ENCODE measurements at places on chromosomes 2 and 18.

DNA sequence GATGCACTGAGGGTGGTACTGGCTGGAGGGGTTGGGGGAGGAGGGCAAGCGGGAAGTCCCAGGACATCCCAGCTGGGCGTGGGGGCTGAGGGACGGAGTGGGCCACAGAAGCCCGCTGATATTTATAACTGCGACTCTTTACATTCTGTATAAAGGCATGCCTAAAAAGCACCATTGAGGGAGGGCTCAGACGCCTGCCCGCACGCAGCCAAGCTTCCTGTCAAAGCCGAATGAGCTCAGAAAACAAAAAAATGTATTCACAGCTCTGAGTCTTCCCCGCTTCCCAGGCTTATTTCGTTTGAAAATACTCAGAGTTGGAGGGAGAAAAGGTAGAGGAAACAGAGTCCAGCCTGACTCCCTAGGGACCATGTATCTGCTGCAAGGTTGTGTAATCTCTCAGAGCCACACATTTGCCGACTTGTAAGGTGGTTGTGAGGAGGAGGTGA lies 170.1 kb upstream of the HAAO start:
- no peak for DNase-seq

GRCh38 chr2:64018701-64019082 lies 536 bp downstream of the VPS54 start:
- DNase-seq: no peak

DNA sequence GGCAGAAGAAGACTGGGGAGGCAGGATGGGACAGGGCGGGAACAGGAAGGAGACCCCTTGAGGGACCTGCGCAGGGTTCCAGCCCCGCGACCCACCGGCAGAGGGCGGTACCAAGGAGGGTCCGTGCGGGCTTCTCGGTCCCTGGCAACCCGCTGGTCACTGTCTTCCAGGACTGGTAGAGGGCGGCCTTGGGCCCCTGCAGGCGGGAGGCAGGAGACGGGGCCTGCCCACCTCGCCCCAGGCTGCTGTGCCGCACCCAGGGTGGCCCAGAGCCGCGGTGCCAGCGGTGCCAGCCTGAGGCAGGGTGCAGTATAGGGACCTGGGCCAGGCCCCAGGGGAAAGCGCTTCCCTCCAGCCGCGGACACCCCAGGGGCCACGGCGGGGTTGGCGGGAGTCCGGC lies 34.5 kb downstream of the NEURL3 start:
- DNase-seq: peak; percentile 54

DNA sequence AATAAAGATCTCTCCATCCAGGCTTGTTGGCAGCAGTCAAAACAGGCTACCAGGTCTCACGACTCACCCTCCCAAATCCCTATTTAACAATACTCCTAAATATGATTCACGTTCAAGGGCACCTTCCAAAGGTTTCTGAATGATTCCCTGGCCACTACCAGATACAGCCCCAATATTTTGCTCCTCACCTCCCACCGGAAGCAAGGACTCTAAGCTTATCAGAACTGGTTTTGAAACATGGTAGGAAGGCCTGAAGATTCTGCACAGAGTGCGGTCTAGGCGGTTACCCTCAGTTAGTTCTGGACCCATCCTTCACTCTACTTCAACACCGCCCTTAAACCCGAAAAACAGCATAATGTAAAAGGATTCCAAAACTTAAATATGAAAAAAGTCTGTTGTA lies 5.2 kb downstream of the PPP4R1 start:
- DNase-seq: no peak

- DNase-seq: peak; percentile 74
Measured at GRCh38 chr2:203705178-203705577, 1.3 kb upstream of the CD28 start.

- peak; percentile 31 for DNase-seq
Measured at GRCh38 chr18:13435586-13436333, 217.2 kb downstream of the LDLRAD4 start.

DNA sequence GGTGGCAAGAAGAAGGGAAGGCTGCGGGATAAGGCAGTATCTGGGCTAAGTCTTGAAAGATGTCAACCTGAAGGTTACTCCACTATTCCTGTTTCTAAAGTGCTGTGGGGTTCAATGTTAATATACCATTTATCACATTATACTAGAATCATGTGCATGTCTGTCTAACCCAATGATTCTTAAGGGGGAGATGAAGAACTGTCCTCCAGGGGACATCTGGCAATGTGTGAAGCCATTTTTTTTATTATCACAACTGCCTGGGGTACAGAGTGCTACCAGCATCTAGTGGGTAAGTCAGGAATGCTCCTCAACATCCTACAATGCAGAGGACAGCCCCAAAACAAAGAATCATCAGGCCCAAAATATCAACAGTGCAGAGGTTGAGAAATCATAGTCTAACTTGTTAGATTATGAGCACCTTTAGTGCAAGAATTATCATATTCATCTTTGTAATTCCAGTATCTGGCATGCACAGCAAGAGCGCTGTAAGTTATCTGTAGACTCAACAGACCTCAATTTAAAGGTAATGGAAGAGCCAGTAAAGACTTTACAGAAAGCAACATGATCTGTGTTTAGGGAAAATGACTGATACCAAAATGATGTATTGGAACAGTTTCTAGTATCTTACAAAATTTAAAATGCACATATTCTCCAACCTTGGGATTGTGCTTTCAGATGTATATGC lies 26.3 kb downstream of the SP3 start:
- DNase-seq: no peak

GRCh38 chr2:120793682-120794403 lies 58.2 kb downstream of the GLI2 start:
- no peak for DNase-seq

- no peak for DNase-seq
Measured at GRCh38 chr18:73879766-73880165, 267.9 kb downstream of the FBXO15 start.

GRCh38 chr2:200028998-200029397 lies 73.6 kb downstream of the MAIP1 start:
- no peak for DNase-seq

- DNase-seq: no peak
Measured at GRCh38 chr2:181894381-181894780, 2.9 kb downstream of the ITPRID2 start.

DNA sequence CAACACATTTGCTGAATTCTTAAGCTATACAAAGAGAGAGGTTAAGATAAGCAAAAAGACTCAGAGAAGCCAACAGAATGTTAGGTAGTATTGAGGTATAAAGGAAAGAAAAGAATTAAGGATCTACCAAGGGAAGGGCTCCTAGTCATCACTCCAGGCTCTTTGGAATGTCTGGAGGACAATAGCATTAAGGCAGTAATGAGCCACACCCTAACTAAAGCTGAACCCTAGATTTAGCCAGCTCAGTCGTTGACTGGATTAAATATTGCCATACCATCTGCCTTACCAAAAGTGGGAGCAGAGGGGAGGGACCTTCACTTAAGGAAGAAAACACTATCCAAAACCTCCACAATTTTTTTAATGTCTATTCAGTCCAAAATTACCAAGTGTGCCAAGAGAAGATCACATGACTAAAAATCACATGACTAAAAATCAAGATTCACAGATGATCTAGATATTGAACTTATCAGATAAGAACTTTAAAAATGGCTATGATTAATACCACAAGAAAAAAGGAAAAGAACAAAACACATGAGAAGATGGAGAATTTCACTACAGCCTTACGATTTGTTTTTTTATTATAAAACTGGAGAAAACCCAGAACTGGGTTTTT lies 59.7 kb downstream of the EXOC6B start:
- no peak for DNase-seq

GRCh38 chr2:216348756-216349308 lies 23.5 kb downstream of the MARCHF4 start:
- DNase-seq: peak; percentile 82

- no peak for DNase-seq
Measured at GRCh38 chr2:85705680-85706039, 11.5 kb downstream of the GNLY start.

DNA sequence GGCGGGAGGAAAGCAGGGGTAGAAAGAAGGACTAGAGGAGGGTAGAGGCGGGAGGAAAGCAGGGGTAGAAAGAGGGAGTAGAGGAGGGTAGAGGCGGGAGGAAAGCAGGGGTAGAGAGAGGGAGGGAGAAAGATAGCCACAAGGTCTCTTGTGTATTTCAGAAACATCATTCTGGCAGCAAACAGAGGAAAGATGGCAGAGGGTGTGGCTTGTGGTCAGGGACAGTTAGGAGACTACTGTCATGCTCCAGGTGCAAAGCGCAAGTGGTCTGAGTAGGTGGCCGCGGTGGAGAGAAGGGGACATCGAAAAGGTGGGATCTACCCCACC lies 82.4 kb upstream of the TAF1B start:
- DNase-seq: no peak

GRCh38 chr2:129334128-129334527 lies 645.3 kb upstream of the RAB6C start:
- DNase-seq: no peak

GRCh38 chr2:26627350-26628105 lies 13.6 kb downstream of the CIB4 start:
- DNase-seq: no peak

DNA sequence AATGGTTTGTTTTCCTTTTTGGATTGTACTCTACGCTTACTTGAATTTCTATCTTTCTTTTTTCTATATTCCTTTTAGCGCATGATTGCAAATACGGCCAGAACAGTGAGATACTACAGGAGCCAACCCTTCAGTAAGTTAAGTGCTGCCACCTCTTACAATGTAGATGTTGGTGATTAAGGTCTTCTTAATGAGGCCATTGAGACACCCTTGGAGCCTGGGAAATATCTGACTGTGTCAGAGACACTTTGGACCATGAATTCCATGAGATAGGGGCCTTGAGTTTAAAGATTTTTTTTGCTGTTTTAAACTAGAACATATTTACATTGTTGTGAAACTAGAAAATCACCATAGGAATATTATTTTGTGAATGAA lies 27.1 kb upstream of the MAP3K20 start:
- DNase-seq: no peak

DNA sequence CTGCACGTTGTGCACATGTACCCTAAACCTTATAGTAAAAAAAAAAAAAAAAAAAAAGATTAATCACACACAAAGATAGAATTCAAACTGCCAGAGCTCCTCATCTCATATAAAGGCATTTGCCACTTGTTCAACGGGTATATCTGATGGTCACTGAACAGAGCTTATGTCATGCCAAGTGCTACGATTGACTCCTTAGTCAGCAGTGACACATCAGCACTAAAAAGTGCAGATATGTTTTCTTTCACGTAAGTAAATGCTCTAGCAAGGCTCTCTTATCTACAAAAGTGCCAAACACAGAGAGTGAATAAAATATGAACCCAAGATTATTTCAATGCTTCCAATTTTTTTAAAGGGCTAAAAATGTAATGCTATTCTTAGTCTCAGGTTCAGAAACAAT lies 1.1 kb downstream of the LMAN1 start:
- DNase-seq: peak; percentile 43

- DNase-seq: peak; percentile 15
Measured at GRCh38 chr2:113847144-113847543, 42.7 kb upstream of the ACTR3 start.

GRCh38 chr2:196334710-196335109 lies 163.3 kb upstream of the STK17B start:
- DNase-seq: no peak

DNA sequence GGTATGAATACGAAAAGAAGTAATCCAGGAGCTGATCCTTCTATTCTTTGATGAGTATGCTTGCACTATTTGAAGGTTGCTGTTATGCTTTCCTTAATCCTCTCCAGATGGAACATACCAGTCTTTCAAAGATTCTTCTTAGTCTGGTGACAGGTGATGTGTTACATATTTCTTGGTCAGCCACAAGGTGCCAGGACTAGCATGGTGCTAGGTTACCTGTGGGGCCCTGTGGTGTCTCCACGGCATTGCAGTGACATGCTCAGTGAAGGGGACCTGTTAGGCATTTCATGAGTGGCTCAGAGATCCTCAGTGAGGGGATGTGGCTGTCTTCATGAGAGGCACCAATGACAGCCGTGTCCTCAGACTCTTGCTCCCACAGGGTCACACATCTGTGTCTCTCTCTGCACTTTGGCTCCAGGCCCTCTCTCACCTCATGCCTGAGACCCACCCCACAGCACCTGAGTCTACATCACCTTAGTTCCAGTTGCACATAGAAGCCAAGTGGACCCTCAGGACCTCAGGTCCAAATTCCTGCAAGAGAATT lies 13.1 kb upstream of the RAB31 start:
- no peak for DNase-seq

GRCh38 chr18:13003466-13003896 lies 12.3 kb downstream of the CEP192 start:
- DNase-seq: peak; percentile 54

GRCh38 chr18:63220903-63221302 lies 98.7 kb downstream of the BCL2 start:
- DNase-seq: peak; percentile 55

DNA sequence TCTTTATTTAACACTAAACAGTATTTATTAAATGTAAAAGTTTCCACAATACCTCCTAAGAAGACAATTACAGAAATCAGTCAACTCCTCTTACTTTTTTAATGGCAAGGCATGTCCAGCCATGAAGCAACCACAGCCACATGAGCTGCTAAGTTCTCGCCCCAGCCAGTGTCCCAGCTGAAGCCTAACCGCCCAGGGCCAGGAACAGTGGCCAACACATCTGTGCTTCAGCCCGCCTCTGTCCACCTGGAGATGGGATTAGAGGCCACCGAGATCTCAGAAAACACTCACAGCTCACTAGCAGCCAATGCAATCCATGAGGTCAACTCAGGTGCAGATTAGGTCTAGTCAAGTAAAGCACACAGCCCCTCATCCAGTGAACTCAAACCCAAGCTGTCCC lies 40.2 kb downstream of the PID1 start:
- DNase-seq: no peak

DNA sequence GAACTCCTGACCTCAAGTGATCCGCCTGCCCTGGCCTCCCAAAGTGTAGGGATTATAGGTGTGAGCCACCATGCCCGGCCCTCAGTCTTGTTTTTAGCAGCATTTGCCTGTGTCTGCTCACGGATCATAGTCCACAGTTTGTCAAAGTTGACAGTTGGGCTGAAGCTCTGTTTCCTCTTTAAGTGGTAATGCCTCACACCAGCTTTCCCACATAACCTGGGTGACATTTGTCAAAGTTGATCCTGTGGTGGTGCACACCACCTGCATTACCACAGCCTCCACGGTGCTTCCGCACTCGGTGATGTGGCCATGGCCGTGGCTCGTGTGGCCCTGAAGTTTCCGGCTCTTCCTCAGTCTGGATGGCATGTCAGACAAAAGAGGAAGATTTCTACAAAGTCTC lies 27.1 kb downstream of the RAB31 start:
- DNase-seq: peak; percentile 29

DNA sequence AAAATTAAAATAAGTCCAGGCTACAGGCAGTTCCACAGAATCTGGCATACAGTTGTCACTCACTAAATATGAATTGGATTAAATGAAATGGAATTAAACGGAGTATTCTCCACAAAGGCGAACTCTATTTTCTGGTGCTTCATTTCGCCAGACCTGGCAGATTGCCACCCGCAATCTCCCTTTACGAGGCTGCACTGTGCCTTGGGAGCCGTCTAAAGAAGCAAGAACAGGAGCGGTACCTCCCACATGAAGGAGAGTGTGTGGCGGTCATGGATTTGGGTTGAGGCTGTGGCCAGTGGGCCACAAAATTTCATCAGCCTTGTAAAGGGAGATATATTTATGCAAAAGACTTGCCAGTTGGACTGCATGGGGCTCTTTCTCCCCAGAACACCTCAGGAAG lies 151.0 kb downstream of the OSR1 start:
- no peak for DNase-seq

GRCh38 chr2:226334981-226335720 lies 464.5 kb downstream of the IRS1 start:
- DNase-seq: no peak
